Activated CD4-positive, alpha-beta T cell treated with anti-CD3 and anti-CD28 coated beads, Interleukin-2, amount 50 U/mL, for 24 hours (primary cell): ENCODE measurements at places on chromosomes 13 and 19.

- DNase-seq = no peak
Measured at GRCh38 chr13:82647540-82647939, 1234.7 kb downstream of the SLITRK1 start.

DNA sequence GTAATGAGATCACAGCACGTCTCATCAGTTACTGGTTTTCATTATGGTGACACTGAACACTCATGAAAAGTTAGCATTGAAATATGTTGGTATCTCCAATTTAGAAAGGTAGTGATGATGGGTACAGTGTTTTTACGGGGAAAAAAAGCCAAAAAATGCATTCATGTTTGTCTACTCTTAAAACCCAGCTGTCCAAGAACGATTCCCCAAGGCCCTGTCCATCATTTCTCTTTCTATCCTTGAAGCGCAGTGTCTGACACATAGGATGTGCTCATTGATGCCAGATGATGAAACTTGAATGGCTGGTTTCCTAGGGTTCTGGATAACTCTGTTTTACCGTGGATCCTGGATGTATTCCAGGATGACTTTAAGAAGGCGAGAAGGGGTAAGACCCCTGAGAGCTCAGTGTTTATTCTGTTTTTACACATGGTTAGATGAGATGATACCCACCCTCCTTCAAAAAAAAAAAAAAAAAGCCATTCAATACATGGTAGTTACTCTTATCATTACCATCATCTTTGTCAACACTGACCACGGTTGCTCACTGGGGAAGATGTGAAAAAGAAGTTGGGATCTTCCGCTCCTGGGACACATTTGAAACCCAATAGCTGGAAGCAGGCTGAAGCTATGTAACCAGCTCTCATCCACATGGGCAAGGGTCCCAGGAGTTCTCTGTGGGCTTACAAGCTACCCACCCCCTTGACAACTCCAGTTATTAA is 22.5 kb downstream of the SERP2 start:
- no peak for DNase-seq

DNA sequence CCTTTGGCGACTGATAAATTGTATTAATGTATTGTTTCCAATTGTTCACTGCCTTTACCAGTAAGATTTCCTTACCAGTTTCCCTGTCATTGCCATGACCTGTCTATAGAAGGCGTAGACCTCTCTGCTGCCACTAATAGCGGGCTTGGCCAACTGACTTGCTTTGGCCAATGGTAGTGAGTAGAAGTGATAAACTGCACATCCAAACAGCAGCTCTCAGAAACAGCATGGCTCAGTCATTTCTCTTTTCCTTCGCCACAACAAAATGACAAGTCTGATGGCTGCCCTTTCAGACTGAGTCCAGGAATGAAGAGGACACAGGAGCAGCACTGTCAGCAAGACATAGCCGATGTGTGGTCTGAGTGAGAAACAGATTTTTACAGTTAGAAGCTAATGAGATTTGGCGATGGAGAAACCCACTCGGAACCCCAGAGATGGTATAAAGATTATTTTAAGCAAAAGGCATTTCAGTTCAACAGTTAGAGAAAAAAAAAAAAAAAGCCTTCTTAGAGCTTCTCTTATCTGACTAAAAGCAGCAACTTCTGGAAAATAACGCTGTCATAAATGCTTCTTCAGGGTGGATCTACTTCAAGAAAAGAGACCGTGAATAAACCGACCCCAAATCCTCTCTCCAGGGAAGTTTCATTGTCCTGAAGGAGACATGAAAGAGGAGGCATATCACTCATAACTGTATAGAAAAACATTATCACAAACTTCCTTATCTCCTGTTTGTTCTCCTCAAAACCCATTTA is 42.0 kb upstream of the TM9SF2 start:
- DNase-seq = no peak

DNA sequence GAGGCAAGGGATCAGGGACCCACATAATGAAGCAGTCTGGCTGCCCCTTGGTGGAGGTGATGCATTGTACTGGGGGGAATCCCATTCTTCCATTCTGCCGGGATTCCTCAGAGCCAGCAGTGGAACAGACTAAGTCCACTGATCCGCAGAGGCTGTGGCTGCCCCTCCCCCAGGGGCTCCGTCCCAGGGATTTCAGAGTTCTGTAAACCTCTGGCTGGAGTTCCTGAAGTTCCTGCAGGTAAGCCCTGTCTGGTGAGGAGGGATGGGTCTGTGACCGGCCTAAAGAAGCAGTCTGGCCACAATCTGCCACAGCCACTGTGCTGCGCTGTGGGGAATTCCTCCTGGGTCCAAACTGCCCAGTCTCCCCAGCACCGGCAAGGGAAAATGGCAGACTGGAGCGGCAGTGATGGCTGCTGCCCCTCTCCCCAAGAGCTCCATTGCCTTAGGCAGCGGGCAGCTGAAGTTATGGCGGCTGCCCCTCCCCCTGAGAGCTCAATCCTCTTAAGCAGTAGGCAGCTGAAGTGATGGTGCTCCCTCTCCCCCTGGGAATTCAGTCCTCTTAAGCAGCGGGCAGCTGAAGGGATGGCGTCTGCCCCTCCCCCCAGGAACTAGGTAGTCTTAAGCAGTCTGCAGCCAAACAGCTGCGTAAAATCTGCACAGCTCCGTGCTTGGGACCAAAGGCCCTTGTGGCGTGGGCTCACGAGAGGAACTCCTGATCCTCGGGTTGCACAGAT is 155.7 kb downstream of the PCDH17 start:
- DNase-seq = no peak

- no peak for DNase-seq
Measured at GRCh38 chr13:24906268-24906667, 142.3 kb downstream of the RNF17 start.

DNA sequence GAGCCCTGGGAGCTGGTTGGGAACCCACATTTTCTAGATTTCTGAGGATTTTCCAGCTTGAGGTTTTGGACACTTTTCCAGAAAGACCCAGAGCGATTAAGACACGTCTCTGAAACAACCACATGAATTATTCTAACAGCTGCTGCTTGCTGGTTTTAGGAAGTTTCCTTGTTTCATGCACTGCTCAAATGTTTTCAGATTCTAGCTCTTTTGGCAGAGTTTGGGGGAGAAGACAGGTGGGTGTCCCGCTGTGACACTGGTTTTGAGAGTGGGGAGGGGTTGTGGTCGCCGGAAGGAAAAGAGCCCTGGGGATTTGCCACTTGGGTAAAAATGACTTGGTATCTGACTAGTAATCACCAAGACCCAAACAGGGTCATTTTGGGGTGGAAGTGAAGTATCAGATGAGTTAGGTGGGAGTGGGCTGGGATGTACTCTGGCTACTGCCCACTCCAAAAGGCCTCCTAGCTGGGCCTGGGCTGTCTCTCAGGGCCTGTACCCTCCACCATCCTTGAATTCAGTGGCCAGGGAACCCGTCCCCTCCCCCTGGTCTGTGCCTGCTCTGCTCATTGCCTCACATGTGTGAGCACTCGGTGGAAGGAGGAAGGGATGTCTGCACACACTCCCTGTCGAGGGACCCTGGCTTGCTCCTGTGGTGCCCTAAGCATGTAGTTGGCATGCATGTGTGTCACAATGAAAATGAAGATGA is 13.2 kb downstream of the GATAD2A start:
- no peak for DNase-seq

GRCh38 chr13:37277007-37277406 is 171.5 kb upstream of the CSNK1A1L start:
- no peak for DNase-seq

- no peak for DNase-seq
Measured at GRCh38 chr19:55553217-55554182, 8.2 kb upstream of the SBK3 start.

- no peak for DNase-seq
Measured at GRCh38 chr13:113667771-113668490, 912 bp downstream of the GRK1 start.

GRCh38 chr19:44585371-44586133 is 27.8 kb upstream of the IGSF23 start:
- no peak for DNase-seq

- no peak for DNase-seq
Measured at GRCh38 chr19:3908266-3909054, 24.4 kb upstream of the NMRK2 start.

GRCh38 chr13:109650861-109651260 is 135.5 kb downstream of the IRS2 start:
- DNase-seq = no peak

DNA sequence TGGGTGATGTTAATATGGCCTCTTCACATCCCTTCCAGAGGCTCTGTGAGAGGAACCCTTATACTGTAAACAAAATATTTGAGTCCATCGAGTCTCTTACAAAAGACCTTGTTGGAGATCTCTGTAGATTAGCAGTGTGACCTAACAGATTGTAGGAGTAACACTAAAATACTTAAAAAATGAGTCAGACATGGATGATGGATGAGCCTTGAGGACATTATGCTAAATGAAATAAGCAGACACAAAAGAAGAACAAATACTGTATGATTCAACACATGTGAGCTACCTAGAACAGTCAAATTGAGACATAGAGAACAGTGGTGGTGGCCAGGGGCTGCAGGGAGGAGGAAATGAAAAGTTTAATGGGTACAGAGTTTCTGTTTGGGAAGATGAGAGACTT is 152.2 kb upstream of the UBL3 start:
- DNase-seq = no peak
